T-helper 2 cell (primary cell): ENCODE measurements at places on chromosomes 3 and 15.

GRCh38 chr3:27993051-27993450, 248.4 kb upstream of the CMC1 start:
- no peak for DNase-seq

DNA sequence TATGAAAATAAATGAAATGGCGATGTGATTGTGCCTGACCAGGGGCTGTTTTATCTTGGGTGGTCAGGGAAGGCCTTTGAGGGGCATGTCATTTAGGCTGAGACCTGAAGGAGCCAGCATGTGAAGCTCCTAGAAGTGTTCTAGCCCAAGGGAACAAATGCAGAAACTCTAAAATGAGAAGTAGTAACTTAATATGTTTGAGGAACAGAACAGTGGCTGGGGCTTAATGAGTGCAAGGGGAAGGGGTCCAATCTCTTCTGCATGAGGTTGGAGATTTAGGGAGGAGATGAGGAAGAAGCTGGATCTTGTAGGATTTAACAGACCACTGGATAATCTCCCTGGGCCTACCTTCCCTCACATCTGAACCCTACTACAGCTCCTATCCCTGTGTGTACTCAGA, 110.5 kb downstream of the AKAP13 start:
- DNase-seq: no peak

DNA sequence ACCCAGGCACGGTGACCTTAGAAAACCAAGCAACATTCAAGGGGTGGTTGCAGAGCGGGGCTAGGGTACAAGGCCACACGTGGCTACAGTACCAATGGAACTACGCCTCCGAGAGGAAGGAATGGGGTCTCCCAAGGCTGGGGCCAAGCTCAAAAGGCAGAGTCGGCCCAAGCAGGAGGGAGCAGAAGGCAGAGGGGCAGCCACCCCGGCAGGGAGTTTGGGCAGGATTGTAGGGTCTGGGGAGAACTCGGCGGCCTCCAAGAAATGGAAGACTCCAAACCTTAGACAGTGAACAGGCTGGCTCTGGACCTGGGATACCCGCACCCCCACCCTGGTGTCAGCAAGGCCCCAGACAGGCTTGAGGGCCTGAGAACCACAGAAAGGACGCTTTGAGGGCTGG, 28.7 kb downstream of the ATRIP start:
- DNase-seq: no peak

DNA sequence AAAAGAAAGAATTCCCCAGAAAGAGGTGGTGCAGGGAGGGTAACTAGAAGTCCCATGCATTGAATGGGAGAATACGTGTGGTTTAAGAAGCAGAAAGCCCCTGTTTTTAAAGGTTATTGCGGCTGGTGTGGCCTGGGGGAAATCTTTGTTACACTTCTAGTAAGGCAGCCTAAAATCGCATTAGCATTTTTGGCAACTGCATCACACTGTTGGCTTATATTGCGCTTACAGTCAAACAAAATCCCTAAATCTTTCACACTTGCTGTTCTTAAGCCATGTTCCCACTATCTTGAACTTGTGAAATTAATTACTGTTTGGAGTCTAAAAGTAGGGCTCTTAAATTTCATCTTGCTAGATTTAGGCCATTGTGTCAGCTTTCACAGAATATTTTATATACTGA, 66.0 kb upstream of the GOLIM4 start:
- no peak for DNase-seq

GRCh38 chr3:13316603-13317002, 103.5 kb downstream of the NUP210 start:
- no peak for DNase-seq

DNA sequence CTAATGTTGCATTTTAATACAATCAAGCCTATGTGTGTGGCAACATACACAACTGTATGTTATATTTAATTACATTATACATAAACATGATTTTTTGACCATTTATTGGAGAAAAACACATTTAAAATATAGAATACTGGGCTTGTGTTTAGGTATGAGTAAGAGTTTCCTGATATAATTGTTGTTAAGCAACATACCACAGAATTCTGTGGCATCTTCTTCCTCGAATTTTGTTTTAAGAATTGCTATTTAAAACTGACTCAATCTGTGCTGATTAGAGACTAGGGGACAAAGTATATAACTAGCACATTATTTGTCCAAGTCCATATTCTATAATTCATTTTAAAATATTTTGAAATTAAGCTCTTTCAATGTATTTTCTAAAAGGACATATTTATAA, 376.8 kb upstream of the THBS1 start:
- DNase-seq: no peak

DNA sequence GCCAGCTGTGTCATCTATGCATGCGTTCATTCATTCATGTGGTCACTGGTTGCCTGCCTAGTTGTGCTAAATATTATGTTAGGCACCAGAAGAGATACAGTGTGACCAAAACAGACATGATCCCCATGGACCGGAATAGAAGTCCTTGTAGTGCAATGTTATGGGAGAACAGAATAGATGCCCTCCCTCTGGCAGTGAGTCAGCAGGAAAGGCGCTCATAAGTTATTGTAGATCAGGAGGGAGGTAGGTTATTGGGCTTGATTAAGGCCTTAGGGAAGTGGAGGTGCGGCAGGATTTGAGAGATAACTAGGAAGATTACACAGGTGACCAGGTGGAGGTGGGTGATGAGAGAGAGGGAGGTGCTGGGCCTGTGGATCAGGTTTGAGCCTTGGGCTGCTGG, 5.2 kb downstream of the MCTP2 start:
- no peak for DNase-seq

DNA sequence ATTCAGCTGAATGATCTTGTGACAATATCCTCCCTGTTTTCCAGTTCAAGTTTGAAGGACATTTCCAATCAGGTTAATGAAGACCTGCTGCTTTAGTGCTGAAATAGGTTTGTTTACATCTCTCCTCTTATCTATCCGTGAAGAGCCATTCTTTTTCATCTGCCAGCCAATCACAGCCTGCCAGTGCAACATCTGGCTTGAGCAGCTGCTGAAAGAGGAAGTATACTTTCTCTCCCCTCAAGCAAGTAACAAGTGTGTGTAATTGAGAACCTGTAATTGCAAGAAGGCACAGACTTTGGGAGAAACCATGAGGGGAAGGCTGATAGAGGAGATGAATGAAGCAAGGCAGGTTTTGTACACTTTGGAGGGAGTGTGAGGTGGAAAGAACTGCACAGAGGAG, 404.3 kb downstream of the AGBL1 start:
- DNase-seq: no peak

- no peak for DNase-seq
These were observed 26.8 kb downstream of the PARL start for GRCh38 chr3:183857863-183858262.

DNA sequence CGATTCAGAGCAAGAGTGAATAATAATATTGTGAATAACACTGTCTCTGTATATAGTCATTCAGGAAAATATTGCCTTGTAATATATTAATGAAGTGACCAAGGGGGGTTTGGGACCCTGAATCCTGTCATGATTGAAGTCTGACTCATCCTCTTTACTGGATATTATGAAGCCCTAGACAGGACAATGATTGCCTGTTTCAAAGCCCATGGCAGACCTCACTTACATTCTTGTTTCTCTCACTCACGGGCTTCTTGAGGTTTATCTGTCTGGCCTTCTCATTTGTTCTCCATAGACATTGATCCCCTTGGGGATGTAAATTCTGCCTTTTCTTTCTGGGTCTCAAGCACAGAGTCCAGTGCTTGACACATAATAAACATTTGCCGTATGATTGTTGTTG, 449.3 kb upstream of the THRB start:
- DNase-seq: no peak

GRCh38 chr3:16264174-16264707, 502 bp downstream of the DPH3 start:
- no peak for DNase-seq

DNA sequence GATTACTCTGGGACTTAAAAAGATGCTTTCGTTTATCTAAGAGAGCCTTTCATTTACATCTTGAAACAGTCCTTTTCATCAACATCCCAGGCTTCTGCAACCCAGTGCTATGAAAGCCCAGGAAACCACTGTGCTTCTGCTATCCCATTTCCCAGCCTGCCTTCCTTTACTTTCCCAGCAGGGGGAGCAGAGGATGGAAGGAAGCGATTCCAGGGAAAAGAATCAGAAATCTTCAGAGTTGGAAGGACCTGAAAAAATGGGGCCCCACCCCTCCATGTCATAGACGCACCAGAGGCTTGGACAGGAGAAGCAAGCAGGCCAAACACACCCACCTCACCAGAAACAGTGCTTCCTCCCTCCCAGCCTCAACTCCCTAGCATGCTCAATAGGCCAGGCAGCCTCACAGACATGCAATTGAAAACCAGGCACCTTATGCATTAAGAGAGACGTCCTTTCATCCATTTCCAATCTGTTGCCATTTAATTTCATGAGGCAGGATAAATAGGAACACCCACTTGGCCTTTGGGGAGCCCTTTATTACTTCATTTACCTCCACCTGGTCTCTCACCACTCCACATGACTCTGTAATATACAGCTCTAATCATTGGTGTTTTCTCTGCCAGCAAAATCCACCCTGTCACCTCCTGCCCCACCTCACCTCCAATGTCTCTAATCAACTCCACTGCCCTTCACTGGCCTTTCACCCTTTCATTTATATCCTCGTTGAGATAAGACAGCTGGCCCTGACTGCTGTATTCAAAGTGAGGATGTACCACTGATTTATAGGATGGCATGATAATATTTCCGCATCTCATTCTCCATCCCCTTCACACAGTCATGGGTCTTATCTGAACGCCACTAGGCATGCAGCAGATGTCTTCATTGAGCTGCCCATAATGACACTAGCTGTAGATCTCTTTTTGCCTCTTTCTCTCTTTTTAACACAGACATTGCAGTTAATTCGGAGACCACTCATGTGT, 583.9 kb downstream of the NTRK3 start:
- no peak for DNase-seq

DNA sequence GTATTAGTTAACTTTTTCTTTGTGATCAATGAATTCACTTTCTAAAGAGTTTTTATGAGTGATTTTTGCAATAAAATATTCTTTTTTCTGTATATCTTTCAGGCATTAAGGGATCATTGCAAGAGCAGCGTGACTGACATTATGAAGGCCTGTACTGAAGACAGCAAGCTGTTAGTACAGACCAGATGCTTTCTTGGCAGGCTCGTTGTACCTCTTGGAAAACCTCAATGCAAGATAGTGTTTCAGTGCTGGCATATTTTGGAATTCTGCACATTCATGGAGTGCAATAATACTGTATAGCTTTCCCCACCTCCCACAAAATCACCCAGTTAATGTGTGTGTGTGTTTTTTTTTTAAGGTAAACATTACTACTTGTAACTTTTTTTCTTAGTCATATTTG, 24.4 kb downstream of the SELENOT start:
- no peak for DNase-seq

DNA sequence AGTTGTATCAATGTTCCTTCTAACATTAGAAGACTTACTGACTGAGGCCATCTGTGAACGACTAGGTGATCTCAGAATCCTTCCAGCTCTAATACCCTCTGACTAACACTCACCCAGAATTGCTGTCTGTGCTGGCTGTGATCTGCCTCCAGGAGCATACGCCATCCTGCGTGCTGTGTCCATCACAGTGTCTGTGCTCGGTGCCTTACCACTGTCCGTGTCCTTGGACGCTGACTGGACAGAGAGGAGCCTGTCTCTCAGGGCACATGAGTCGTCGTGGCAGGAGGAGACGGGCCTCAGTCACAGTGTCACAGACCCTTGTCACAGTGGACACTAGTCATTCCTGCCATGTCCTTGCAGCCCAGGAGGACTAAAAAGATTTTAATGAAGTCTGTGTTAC, 83.1 kb downstream of the LMLN start:
- no peak for DNase-seq

DNA sequence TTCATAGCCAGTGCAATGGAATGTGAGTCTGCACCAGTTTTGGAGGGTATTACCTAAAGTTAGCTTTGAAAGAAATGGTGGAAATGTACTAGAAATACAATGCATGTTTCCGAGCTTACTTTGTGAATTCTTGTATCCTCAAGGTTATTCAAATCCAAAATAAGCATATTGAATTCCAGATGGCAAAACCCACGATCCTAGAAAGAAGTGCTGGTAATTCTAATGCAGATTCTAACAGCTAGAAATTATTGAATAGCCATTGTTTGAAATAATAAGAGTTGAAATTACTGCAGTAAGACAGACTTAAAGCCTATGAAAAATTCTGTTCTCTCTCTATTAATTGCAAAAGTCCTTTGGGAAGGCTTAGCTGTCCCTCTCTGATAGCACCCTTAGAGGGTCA, 258.4 kb downstream of the CHL1 start:
- no peak for DNase-seq

GRCh38 chr15:40982855-40983254, 29.6 kb downstream of the CHAC1 start:
- DNase-seq: no peak

- no peak for DNase-seq
These were observed 23.8 kb downstream of the MGA start for GRCh38 chr15:41683955-41684354.

- DNase-seq: no peak
These were observed 13.4 kb upstream of the PDE8A start for GRCh38 chr15:84968301-84968700.

GRCh38 chr15:71639471-71639870, 170.9 kb upstream of the NR2E3 start:
- no peak for DNase-seq

DNA sequence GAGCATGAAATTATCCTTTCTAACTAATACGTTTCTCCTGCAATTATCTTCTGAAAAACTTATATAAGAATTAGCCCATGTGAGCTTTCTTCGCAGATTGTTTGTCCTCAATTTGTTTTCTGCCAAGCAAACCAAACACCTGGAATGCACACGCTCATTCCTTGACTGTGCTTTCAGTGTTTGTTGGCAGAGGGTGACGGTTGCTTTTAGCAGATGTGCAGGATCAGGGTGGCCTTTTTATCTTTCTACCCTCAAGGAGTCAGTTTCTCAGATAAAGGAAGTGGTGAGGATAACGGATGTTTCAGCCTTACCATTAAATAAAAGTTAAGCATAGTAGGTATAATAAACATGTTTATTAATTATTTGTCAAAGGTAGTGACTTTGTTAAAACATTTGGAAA, 15.2 kb downstream of the ARPP21 start:
- no peak for DNase-seq

DNA sequence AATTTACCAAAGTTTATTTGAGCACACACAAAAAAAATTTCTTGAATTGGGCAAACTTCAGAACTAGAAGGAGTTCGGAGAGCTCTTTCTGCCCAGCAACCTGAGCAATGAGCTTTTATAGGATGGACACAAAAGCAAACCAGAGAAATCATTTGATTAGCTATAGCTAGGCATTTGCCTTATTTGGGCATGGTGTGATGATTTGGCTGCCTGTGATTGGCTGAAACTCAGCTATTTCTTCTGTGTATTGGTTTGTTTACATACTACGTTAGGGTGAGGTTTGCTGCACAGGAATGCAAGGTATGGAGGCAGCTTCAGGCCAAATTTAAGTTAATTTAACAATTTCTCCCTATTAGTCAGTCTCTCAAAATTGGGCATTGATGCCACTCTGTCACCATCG, 65.1 kb downstream of the NEK11 start:
- DNase-seq: no peak

DNA sequence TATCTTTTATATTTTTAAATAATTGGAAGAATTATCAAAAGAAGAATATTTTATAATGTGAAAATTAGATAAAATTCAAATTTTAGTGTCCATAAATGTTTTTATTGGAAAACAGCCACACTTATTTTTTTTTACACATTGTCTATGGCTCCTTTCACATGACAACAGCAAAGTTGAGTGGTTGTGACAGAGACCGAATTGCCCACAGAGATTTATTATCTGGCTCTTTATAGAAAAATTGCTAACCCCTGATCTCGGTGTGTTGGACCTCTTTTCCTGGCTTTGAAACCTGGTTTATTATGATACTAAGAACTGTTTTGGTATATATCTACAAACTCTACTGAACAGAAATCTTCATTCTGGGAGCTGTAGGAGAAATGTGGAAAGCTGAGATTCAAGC, 269.1 kb upstream of the UMPS start:
- DNase-seq: no peak
